CD4-positive, alpha-beta T cell treated with Interleukin-2 at 100 ng/mL for 4 hours (primary cell): ENCODE measurements at places on chromosomes 3 and 15.

- DNase-seq, result peak; percentile 88
Measured at GRCh38 chr15:55290528-55291057, 980 bp upstream of the RAB27A start.

- no peak for DNase-seq
Measured at GRCh38 chr3:102449341-102449740, 14.5 kb downstream of the ZPLD1 start.

- no peak for DNase-seq
Measured at GRCh38 chr15:81495780-81496467, 121.9 kb upstream of the TMC3 start.

GRCh38 chr3:197847866-197848401, 56.9 kb downstream of the LRCH3 start:
- peak; percentile 60 for DNase-seq

- no peak for DNase-seq
Measured at GRCh38 chr15:83682476-83683088, 28.7 kb downstream of the ADAMTSL3 start.

GRCh38 chr15:49908236-49908932, 210.6 kb downstream of the ATP8B4 start:
- DNase-seq, result no peak

DNA sequence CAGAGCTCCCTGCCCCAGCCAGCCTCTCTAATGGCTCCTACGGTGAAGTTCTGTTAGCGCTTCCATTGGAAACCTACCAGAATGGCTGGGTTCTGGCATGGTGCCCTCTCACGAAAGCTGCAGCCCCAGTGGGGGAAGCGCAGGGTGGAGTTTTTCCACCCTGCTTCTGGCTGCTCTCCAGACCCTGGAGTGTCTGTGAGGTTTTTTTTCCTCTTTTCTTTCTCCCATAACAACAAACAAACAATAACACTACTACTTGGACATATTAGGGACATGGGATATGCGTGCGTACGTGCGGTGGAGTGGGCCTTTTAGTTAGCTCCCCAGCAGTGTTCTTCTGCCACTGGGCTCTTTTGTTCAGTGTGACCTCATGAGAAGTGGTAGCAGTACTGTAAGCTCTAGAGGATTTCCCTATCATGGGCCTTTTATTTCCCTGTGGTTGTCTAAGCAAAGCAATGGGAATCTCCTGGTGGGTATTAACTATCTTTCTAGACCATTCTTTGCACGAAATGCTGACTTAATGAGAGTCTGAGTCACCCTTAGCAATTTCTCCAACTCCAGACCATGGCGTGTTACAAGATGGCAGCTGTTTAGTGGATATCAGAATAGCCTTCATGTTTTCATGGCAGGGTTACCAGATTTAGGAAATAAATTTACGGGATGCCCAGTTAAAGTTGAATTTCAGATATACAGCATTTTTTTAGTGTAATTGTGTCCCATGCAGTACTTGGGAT, 161.9 kb downstream of the FNDC3B start:
- no peak for DNase-seq
